Stimulated activated CD8-positive, alpha-beta memory T cell treated with anti-CD3 and anti-CD28 coated beads, Interleukin-4, amount 100 ng/mL, for 1 hour (primary cell): ENCODE measurements at places on chromosomes 7 and 10.

DNA sequence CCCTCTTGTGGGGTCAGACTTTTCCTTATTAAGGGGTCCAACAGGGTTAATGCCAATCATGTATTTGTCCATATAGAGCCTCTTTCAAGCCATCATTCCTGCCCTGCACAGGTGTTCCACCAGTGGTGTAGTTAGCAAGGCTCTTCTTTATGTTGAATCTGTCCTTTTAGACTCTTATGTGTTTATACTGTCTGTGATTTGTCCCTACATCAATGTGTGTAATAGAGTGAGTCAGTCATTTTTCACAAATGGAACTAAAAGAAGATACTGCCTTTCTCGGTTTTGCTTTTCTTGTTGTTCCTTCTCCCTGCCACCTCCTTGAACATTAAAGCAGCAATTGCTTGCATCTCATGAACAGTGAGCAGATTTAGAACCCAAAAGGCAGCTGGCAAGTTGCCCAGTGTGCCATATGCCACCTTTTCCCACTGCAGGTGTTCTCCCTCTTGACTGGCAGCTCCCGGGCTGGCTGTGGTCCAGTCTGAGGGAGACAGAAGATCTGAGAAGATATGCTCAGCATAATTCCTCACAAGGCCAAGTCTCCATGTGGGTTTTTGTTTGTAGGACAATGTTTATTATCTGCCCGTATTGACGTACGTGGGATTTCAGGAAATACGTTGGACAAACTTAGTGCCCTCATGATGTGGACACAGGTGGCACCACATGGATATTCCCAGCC lies 154.1 kb downstream of the LHFPL3 start:
- DNase-seq, result no peak

DNA sequence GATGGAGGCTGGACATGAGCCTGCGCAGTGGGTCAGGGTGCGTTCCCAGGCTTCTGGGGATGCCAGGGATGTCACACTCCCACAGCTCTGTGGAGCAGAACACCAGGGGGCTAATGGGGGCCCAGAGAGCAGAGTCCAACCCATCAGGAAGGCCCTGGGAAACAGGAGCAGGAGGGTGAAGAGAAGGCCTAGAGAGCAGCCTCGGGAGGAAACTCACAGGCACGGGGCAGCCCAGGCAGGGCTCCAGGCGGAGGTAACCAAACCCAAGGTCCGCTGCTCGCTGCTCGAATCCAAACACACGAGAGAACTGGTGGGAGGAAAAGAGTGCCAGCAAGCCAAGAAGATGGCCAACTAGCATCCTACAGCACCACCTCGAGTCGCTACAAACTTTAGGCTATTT lies 130.7 kb upstream of the LANCL2 start:
- DNase-seq, result no peak

DNA sequence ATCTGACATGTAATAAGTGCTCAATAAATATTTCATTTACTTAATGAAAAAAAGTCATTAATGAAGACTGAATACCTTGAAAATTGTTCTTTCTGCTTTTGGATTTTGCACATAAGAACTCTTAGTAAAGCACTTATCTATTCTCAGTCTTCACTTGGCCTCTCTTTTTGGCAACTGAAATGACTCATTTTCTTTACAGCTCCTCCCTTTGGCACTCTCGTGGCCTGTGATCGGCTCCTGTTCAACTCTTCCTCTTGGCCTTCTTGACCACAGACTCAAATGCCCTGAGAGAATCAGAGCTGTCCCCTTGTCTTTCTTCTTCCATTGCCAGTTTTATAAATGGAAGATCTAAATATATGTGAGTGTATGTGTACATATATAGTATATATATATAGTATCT lies 54.2 kb downstream of the FOXP2 start:
- no peak for DNase-seq

DNA sequence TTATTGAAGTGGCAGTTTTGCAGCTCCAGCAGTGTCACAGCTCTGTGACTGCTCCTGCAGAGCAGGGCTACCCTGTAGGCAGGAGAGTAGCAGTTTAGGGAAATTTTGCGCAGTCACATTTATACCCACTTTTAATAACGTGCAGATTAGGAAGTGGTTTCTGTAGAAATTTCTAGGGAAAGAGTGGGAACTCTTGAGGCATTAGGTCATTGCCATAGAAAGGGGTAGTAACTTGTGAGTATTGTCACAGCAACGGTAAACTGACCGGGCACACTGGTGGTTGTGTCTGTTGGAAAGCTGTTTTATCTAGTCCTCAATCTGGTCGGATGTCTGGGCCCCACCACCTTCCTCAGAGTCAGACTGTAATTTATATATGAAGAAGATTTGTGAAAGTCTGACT lies 51.9 kb downstream of the CDC14C start:
- no peak for DNase-seq

DNA sequence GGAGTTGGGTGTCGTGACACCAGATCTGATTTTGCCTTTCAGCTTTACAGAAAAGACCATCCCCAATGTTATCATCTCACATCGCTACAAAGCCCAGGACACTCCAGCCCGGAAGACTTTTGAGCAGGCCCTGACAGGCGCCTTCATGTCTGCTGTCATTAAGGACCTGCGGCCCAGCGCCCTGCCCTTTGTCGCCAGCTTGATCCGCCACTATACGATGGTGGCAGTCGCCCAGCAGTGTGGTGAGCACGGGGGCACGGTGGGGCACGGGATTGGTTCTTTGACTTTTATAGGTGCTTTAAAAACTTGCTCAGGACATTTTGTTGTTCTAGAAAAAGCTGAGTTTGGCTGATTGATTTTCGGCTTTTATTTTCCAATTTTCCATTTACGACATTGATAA lies 48.8 kb downstream of the TRRAP start:
- no peak for DNase-seq

DNA sequence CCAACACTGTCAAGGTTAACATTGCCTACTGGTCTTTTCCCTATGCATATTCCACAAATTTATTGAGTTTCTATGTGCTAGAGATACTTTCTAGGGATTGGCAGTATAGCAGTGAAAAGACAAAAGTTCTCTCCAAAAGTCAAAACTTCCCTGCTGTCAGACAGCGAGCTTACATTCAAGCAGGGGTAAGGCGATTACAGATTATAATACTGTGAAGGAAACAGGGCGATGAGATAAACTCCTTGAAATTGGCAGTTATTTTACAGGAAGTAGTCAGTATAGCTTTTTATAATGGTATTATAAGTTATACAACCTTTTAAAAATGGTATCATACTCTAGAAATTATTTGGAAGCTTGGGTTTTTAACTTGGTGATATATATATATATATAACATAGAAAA lies 9.9 kb downstream of the VPS50 start:
- no peak for DNase-seq

- no peak for DNase-seq
These were observed 25.1 kb downstream of the FAM13C start for GRCh38 chr10:59337201-59337652.

GRCh38 chr10:8058274-8059111 lies 4.0 kb downstream of the GATA3 start:
- DNase-seq, result no peak

DNA sequence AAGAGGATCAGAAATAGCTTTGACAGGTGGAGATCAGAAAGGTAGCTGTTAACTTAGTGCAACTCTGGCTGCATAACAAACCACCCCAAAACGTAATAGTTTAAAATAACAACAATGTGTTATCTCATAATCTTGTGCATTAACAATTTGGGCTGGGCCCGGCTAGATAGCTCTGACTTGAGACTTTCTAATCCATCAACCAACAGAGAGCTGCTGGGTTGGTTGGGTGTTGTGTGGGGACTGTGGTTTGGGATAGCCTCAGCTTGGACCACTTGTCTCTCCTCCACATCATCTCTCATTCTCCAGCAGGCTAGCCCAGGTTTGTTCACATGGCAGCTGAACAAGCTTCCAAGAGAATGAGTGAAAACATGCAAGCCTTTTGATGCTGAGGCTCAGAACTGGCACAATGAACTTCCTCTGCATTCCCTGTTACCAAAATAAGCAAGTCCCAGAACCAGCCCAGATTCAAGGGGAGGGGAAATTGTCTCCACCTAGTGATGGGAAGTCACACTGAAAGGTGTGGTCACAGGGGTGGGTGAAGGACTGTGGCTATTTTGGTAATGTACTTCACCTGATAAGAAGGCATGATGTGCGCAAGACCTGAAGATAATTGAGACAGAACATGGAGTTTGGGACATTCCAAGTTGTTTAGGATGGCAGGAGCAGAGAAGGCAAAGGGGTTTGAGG lies 20.4 kb upstream of the ASAH2 start:
- no peak for DNase-seq

DNA sequence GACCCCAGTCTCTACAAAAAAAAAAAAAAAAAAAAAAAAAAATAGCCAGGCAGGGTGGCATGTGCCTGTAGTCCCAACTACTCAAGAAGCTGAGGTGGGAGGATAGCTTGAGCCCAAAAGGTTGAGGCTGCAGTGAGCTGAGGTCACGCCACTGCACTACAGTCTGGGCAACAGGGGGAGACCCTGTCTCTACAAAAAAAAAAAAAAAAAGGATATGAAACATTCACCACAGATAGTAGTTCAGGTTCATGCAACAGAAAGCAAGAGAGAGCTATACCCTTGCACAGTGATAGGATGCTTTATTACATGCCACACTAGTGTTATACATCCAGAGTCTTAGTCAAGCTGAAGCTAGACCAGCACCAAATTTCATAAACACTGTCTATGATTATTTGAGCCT lies 148.4 kb upstream of the KAT6B start:
- no peak for DNase-seq

DNA sequence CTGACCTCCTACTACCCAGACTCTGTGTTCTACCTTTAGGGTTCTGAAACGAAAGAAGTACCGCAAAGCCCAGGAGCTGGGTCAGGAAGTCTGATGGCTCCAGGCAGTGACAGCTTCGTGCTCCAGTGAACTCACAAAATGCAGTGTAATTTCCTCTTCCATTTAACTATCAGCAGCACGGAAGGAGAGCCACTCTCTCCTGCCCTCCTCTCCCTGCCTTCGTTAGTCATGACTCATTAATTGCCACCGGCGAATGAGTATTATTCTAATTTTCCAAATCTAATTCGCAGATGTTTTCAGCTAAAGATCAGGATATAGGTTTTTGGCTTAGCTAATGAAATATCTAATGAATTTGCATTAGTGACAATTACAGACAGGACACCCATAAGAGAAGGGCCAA lies 1262.0 kb downstream of the TYW1 start:
- no peak for DNase-seq

- DNase-seq, result no peak
These were observed 91.4 kb upstream of the NEBL start for GRCh38 chr10:20988357-20988983.

- DNase-seq, result no peak
These were observed 257.7 kb upstream of the GLI3 start for GRCh38 chr7:42494736-42495135.

DNA sequence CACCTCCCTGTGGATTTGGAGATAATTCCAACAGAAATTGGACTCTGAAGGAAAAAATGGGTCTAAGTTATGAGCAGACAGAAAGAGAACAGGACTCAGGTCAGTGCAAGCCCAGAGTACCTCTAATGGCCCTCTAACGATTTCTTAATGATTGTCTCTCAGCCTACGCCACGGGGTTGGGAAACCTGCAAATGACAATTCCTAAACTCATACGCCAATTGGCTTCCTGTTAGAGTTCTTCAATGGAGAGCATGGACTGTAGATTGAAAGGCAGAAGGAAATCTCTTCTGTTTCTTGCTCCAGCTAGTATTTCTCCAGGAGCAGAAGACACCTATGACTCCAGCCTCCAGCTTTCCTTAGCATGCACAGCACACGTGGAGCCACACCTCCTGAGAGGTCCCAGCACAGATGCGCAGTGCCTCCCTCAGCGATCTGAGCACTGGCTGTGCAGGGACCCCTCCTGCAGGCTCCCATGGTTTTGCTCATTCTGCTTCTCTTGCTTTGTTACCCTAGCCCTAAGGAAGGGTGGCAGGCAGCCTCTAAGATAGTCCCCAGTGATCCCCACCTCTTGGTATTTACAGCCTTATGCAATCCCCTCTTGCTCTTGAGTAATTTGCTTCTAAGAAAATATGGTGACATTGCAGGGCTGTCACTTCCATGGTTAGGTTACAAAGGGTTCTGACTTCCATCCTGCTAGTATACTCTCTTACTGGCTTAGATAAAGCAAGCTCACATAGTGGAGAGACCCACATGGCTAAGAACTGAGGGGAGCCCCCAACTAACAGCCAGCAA lies 30.1 kb downstream of the DENND11 start:
- no peak for DNase-seq

GRCh38 chr7:21430575-21430954 lies 2.7 kb downstream of the SP4 start:
- no peak for DNase-seq

DNA sequence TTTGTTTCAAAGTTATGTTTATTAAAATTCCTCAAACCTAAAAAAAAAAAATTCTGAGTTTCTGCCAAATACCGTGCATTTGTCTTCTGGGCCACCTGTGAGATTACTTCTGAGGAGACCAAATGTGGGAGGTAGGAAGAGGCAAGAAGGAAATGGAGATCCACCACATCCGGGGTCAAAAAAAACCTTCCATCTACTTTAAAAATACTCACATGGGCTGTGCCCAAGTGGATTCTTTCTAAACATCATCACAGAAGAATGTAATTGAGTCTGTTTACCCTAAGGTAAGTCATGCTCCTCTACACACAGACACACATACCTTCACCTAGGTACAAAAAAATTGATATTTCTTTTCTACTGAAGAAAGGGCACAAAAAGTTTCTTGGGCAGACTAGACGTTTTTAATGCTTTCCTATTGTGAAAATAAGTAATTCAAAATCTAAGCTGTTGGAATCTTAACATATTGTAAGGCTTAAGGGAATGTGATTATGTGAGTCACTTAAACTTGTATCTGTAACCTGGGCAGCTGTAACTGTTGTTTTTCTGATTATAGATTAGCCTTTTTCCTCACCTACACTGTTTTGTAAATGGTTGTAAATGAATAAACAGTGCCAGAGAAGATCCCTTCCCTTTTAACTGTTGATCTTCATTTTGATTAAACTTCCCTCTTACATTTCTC lies 19.1 kb upstream of the SPOCK2 start:
- DNase-seq, result no peak

GRCh38 chr10:117442944-117443685 lies 67.9 kb upstream of the PDZD8 start:
- no peak for DNase-seq

- no peak for DNase-seq
These were observed 9.0 kb downstream of the AGAP3 start for GRCh38 chr7:151095123-151095797.

GRCh38 chr10:31381766-31382316 lies 62.8 kb downstream of the ZEB1 start:
- DNase-seq, result no peak

DNA sequence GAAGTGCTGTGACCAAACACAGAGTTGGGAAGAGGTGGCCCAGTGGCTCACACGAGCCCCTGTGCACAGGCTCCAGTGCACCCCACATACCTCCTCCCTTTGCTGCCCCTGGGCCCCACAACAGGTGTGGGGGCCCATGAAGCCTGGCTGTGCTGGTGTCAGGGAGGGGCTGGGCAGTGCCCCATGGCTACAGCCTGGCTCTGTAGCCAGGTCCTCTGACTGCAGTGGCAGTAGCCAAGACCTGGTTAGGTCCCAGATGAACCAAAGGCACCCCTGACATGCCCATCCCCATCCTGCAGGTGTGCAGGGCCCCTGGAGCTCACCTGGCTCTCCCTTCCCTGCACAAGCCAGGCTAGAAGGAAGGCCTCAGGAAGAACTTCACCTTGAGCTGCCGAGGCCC lies 176.3 kb downstream of the GRID1 start:
- no peak for DNase-seq

- DNase-seq, result no peak
These were observed 85.8 kb downstream of the TCF7L2 start for GRCh38 chr10:113035732-113036312.

GRCh38 chr10:51615764-51616298 lies 83.6 kb downstream of the CSTF2T start:
- no peak for DNase-seq

GRCh38 chr10:86079088-86079487 lies 287.5 kb downstream of the GRID1 start:
- no peak for DNase-seq
